ENCODE measurements at places on chromosomes 12 and 14.

DNA sequence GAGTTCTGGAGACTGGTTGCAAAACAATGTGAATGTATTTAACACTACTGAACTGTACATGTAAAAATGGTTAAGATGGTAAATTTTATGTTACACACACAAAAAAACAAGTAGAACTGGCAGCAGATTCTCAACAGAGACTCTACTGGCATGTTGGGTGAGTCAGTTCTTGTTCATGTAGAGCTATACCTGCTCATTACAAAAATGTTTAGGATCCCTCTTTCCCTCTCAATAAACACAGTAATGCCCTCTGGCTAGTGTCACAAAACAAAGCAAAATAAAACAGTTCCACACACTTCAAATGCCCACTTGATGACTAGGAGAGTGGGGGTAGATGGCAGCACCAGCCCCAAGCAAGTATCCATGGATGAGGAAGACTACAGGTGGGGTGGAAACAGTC lies 13.7 kb upstream of the ZNF740 start:
- no peak for DNase-seq

DNA sequence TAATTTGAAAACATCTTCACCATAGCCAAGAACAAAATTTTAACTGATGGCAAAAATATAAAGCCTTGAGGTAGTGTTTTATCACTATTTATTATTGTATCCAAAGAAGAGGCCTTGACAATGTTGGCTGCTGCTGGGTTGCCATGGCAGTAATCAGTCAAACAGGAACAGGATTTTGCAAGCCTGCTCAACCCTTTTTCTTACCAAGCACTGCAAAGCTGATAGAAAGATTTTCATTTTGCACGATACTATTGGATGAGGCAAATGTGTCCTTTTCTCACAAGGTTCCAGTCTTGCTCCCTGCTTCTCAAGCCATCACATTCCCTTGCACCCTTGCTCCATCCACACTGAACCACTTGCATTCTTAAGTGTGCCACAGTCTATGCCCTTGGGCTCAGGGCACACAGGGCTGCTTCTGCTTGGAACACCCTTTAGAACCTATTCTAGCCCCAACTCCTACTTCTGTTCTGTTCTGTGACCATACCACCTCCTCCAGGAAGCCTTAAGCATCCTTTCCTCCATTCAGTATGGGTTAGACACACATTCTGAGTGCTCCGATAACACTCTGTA lies 76.5 kb upstream of the AMIGO2 start:
- peak; percentile 9 for DNase-seq

- no peak for DNase-seq
Observed at GRCh38 chr14:98947911-98948595, 323.9 kb downstream of the BCL11B start.

DNA sequence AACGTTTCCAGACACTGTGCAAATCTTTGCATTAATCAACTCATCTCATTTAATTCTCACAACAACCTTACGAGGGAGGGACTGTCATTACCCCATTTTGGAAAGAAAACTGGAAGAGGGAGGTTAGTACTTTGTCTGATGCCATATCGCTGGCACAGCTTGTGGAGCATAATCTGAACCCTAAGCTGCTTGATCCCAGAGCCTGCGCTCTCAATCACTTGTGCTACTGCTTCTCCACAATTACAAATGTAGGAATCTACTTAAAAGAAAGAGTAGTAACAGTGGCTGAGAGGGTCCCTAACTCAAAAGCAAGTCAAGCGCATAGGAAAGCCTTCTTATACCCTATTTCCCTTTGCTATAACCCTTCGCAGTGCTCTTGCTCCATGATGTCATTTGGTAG lies 3.2 kb downstream of the EFS start:
- DNase-seq, result no peak

- DNase-seq, result no peak
Observed at GRCh38 chr12:49543914-49544815, 5.3 kb downstream of the KCNH3 start.

GRCh38 chr12:53795927-53796326 lies 44.1 kb upstream of the CISTR start:
- no peak for DNase-seq

DNA sequence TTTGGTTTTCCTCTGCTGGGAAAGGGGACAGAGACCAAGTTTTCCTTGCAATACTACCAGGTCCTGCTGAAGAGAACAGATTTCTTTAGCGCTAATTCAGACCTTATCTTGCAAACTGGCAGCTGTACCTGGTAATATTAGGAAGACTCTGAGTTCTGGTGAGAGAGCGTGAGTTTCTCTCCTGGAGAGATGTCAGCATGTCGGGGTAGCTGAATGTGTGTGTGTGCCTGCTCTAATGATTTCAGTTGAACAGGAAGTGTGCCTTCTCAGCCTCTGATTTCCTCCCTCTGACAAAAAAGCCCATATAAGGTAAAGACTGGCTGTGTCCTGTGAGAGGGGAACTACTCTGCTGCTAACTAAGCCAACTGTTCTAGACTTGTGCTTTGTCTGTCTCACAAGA lies 10.3 kb upstream of the ERP27 start:
- peak; percentile 92 for DNase-seq

DNA sequence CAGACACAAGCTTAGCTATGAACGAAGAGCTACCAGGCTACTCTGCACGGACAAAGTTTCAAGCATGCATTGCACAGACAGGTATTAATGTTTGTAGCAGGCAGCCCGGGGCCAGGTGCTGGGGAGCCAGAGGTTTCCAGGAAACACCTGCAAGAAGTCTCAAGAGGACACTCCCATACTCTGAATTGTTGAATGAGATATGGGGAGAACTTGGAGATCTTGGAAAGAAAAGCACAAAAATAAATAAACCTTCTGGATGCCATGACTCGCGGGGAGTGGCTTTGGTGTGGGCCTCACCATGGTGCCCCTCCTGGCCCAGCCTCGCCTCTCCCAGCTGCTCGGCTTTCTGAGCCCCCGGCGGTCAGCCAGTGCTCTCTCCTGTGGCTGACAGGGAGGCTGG lies 186.8 kb downstream of the TTC7B start:
- no peak for DNase-seq

DNA sequence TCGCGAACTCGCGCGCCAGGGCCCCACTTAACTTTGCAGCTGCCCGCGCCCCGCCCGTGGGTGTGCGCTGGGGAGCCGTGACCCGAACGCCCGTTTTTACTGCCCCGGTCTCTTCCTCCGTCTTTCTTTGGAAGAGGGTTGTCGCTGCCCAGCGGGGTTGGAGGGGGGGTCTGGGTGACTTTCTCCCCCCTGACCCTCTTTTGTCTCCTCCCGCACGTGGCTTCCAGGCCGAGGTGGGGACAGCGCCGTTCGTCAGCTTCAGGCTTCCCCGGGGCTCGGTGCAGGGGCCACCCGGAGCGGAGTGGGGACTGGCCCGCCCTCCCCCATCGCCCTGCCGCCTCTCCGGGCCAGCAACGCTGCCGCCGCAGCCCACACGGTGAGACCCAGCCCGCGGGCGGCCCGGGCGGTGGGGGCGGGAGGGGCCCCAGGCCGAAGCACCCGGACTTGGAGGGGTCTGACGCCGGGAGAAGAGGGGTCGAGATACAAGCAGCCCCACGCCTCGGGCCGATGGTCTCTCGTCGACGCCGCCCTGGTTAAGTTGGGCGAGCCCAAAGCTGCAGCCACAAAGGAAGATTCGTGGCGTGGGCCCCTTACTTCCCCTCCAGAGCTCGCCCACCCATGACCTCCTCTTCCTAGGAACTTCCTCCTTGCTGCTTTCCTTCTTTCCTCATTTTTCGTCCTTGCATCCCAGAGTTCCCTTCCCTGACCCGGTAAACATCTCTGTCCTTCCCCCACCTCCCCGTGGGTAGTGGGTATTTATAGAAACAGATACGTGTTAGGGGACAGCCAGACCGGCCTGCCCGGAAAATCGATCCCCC lies 1.2 kb downstream of the DYRK2 start:
- no peak for DNase-seq

- no peak for DNase-seq
Observed at GRCh38 chr12:45688183-45688582, 41.3 kb upstream of the ARID2 start.

Measured in fibroblast of skin of abdomen (primary cell).